Stimulated activated naive CD4-positive, alpha-beta T cell (primary cell): ENCODE measurements at places on chromosomes 11 and 22.

GRCh38 chr11:8250434-8250833 lies 13.2 kb downstream of the LMO1 start:
- DNase-seq, result no peak

DNA sequence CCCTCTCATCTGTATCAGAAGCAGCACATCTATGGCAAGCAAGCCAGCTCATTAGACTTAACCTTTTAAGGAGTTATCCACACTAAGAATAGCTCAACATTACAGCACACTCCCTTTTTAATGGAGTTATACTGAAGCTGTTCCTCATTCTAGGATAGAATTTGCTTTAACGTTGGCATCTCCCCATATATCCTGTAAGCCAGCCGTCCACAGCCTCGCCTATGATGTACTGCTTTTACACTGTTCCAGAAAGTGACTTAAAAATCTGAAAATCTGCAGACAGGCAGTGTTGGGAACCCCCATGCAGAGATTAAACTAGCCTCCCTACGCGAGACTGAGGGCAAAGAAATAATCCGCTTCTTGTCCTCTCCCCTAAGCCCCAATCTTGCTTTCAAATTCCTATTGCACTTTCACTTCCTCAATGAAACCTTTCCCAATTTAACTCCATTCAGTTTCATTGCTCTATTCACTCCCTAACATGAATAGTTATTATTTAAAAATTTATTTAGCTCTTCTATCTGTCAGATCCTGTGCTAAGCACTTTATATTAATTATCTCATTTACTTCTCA lies 225.0 kb downstream of the BLID start:
- DNase-seq, result no peak

- peak; percentile 80 for DNase-seq
Measured at GRCh38 chr11:76208438-76209374, 2.4 kb upstream of the WNT11 start.

GRCh38 chr22:39327995-39328754 lies 8.8 kb upstream of the RPL3 start:
- DNase-seq, result no peak

DNA sequence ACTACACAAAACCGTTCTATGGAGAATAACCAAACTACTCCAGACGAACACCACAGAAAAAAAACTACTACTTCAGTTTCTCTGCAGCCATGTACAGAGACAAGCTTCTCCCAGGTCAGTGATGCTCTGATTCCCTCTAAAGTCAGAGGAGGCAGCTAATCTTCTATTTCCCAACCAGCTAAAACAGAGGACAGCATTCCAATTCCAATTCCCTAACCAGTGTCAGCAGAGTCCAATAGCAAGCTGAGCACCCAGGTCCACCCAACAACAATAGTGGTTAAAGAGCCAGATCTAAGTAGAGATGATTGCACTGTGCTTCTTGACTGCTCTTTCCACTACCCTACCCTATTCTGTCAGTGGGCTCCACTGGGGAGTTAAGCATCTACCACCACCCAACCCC lies 6.7 kb downstream of the XKR3 start:
- no peak for DNase-seq

DNA sequence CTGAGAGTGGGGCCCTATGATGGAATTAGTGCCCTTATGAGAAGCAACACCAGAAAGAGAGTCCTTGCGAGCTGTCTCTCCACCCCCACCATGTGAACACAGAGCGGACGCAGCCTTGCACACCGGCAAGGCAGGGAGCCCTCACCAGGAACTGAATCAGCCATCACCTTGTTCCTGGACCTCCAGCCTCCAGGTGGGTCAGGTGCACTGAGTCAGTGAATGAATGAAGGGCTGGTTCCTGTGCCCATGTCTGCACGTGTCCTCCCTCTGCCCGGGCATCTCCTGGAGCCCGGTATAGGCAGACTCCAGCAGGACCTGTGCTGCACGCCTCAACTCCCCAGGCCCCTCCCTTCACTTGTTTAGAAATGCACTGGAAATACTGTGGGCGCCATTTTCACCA lies 54.9 kb downstream of the LINC01488 start:
- DNase-seq, result no peak

DNA sequence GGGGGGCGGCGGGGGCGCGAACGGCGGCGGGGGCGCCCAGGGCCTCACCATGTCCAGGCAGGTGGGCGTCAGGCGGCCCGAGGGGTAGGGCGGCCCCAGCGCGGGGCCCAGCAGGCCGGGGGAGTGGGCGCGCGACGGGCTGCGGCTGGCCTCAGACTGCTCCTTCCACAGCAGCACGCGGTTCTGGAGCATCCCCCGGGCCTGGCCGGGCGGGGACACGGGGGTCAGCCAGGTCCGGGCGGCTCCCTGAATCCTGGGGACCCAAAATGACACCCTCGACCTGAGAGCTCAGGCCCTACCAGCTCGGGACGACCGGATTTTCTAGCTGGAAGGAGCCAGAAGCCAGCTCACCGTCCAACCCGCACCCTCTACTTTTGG lies 5.5 kb upstream of the SLC16A8 start:
- DNase-seq, result no peak

GRCh38 chr22:29463629-29464028 lies 16.4 kb upstream of the NEFH start:
- no peak for DNase-seq
